Stimulated activated CD8-positive, alpha-beta memory T cell treated with anti-CD3 and anti-CD28 coated beads, Interleukin-7, amount 100 ng/mL, for 1 hour (primary cell): ENCODE measurements at places on chromosomes 4 and X.

DNA sequence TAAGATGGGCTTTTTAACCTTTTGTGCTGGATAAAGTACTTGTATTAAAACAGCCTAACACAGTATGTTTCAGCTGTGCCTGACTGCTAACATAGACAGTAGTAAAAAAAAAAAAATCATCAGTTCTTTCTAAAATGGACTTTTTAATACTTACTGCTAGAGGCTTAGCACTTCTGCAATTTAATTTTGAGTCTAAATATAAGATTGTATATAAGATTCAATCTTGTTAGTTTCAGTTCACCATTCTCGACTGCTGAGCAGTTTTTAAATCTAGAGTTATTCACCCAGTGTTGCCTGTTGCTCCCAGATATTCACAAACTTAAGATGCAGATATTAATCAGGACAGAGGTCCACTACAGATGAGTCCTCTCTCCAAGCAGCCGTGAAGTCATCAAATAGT lies 6.8 kb downstream of the PLA2G12A start:
- no peak for DNase-seq

DNA sequence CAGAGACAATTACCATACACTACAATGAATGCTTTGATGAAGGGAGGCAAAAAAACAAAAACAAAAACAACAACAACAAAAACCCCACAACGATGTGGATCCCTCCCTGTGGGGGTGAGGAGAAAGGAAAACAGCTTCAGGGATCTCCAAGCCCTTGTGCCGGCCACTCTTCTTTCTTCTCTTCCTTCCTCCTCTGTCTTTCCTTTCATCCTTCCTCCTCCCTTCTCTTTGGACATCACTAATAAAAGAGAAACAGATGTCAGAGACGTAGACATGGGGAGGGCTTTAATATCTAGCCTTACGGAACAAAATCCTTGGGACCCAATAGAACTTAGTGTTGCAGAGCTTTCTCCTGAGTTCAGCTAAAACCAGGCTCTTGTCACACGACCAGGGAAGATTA lies 18.8 kb upstream of the STX18 start:
- DNase-seq = no peak

- no peak for DNase-seq
These were observed 125.4 kb downstream of the PDLIM5 start for GRCh38 chr4:94577136-94577535.

DNA sequence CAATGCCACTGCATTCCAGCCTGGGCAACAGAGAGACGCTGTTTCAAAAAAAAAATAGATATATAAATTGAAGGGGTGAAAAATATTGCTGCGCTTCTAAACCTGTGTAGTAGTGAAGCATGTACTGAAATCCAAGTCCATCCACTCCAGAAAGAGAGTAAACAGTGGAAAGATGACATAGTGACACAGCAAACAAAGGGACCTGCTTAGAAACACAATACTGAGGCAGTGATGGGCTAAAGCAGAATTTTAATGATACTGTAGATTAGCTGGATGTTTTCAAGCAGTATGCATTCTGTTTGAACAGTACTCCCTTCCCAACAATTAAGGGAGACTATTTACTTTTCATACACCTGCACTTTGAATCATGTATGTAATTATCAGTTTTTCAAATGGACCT lies 42.5 kb downstream of the TFDP3 start:
- no peak for DNase-seq

DNA sequence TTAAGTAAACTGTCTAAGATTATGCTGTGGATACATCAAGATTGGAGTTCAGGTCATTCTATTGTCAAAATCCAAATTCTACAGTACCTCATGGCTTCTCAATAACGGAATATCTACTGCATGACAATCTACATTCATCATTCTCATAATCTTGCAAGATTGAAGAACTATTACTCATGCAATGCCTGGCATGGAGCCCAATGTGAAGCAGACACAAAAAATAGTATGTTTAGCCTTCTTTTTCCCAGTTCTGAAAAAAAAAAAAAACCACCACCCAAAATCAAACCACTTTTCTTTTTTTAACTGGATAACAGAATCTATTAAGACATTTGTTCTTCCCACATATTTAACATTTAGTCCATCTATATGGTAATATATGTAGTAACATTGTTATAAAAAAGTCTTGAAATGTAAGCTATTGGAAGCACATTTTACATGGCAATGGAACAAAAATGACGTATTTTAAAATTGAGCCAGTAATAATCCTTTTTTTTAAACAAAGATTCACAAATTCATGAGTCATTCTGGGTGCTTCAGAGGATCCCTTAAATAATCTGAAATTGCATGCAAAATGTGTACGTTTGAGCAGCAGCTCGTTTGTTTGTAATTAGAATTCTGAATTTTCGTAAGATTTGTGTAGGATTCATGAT lies 232.2 kb upstream of the FMR1 start:
- DNase-seq = no peak

GRCh38 chrX:37509349-37509748 lies 62.1 kb upstream of the LANCL3 start:
- DNase-seq = no peak

GRCh38 chr4:85818700-85819099 lies 343.8 kb downstream of the ARHGAP24 start:
- DNase-seq = no peak

GRCh38 chrX:24235084-24235710 lies 78.7 kb downstream of the SUPT20HL2 start:
- DNase-seq = no peak

GRCh38 chrX:97374266-97374665 lies 490.6 kb downstream of the RPA4 start:
- no peak for DNase-seq

GRCh38 chr4:177444911-177445736 lies 2.9 kb upstream of the AGA start:
- no peak for DNase-seq

DNA sequence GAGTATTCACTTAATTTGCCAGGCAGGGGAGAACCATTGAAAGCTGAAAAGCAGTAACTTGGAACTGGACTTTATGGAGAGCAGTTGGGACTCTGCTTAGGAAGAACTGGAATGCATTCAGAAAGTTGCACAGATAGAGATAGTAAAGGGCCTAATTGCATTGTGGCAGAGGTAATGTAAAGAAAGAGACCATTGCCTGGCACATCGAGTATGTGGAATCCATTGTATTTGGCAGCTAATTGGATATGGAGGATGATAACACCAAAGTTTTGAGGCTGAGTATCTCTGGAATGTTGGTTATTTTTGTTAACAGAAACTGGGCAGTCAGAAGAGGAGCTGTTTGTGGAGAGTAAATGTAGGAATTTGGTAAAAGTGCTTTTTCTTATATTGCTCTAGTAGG lies 169.9 kb downstream of the BMPR1B start:
- DNase-seq = no peak

DNA sequence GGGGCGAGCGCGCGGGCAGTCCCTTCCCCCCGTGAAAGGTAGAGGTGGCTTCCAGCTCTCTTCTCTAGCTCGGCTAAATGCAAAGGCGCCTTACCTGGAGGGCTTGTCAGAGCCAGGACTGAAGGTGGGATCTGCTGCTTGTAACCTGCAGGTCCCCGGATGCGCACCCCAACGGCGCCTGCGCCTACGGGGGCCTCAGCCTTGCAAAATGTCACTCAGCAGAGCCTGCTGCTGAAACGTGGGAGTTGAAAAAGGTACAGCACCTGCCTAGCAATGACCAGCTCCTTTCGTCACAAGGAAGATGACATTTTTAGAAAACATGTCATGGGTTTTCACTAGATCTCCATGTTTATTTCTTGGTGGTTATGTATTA lies 583 bp downstream of the ABHD18 start:
- DNase-seq = peak; percentile 41

DNA sequence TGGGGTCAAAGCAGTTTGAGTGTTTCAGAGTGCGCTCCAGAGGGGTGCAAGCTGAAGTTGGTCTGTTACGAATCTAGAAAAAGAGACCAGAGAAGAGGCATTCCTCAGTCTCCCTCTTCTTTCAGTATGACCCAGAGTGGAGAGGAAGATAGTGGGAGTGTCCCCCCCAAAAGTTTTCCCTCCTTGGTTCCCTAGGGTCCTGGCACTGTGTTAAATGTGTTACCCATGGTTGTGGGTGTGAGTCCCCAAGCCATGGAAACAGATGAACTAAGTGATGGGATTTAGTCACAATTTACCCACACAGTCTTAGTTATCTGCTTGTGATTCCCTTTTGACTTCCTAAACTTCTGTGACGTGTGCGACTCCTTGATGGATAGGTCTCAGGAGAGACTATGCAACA lies 27.0 kb upstream of the NAF1 start:
- DNase-seq = no peak

DNA sequence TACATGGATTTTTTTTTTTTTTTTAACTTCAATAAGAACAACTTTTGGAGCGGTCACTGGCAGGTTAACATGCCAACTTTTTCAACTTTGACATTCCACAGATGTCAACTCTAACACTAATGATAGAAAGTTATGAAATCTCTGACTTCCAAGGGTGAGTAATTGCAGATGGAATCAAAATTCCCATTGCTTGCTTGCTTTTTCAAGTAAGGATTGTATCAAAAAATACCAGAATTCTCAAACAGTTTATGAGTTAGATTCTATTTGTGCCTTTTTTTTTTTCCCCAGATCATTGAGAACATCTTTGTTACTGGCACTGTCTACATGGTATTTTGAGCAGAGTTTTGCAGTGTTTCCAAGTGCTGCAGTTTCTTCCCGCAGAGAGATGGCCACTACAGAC lies 50.3 kb upstream of the OTUD4 start:
- DNase-seq = no peak

DNA sequence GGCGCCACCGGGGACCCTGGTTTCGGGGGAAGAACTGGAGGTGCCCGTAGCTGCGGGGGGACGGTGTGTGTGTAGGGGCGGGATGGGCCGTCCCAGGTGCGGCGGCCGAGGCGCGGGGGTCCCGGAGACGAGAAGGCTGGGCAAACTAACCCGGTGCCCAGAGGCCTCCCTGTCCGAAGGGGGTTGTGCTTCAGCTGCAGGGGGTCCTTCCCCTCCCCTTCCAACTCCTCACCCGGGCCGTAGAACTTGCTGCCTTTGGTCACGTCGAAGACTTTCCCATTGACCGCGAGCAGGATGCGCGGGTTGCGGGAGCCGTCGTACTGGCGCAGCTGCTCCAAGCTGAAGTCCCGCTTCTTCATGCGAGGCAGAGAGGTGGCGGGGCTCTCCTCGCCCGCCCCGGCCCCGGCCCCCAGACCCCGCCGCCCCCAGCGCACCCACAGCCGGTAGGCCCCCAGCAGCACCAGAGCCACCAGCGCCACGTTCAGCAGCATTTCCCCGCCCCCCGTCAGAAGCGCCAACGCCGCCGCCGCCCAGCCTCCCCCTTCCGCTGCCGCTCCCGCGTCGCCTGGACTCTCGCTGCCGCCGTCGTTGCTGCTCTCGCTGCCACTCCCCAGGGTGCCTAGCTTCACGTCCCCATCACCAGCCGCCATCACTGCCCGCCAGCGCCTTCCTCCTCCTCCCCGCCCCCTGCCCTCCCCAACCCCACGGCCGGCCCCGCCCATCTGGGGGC lies at the start of gene PGRMC2:
TSS of gene PGRMC2 (minus strand) at position 673 of the 730 bp plus-strand sequence. CDS start at position 650, 23 bp downstream.
- DNase-seq = no peak

DNA sequence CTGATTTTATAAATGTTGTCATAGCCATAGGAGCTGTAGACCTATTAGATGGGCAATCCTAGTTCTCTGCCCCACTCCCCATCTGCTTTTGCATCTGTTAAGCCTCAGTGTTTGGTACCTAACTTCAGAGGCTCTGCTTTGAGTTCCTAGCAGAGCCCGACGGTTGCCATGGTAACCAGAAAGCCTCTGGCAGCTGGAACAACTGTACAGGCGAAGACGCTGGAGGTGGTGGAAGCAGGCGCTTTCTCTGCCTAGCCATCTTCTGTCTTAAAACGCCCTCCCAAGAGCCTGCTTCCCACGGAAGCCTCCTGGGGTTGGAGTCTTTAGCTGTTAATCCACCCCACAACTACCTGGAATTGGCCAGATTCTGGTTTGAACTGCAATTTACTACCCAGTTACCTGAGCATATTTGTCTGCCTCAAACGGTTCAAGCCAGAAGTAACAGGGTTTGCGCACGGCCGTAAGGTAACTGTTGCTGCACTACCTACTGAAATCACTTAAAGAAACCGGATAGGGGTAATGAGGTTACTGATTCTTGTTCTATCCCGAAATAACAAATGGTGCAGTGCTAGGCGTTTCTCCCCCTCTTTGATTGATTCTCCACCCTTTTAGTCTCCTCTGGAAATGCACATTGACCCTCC lies 1.0 kb upstream of the GABRG1 start:
- no peak for DNase-seq

- DNase-seq = no peak
These were observed 36.8 kb downstream of the FABP2 start for GRCh38 chr4:119284876-119285780.

GRCh38 chrX:132677233-132677716 lies 188.4 kb upstream of the MBNL3 start:
- DNase-seq = no peak

GRCh38 chrX:66638591-66639500 lies at the start of gene EDA2R:
Gene EDA2R (minus strand): TSS chrX:66639078. CDS start chrX:66616020, 23,058 bp downstream.
- DNase-seq = no peak

GRCh38 chrX:40172401-40173142 lies 74.8 kb upstream of the BCOR start:
- no peak for DNase-seq

DNA sequence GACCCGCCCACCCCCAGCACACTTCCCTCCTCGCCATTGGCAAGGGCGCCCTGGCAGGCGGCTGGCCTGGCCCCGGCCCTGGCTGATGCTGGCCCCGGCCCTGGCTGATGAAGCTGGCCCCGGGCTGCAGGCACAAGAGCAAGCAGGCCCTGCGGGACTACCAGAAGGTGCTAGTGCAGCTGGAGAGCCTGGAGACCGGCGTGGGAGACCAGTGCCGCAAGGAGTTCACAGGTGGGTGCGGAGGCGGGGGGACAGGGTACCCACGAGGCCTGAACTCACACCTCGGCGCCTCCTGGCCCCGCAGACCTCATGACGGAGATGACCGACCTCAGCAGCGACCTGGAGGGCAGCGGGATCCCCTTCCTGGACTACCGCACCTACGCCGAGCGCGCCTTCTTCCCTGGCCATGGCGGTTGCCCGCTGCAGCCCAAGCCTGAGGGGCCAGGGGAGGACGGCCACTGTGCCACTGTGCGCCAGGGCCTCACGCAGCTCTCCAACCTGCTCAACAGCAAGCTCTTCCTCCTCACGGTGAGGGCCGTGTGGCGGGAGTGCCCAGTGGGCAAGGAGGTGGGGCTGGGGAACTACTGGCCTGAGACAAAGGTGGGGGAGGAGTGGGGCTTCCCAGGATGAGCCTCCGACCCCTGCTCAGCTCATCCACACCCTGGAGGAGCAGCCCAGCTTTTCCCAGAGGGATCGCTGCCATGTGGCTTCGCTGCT lies 6.1 kb upstream of the SRPK3 start:
- DNase-seq = no peak

- no peak for DNase-seq
These were observed 30.2 kb downstream of the GPRIN3 start for GRCh38 chr4:89277412-89277811.

DNA sequence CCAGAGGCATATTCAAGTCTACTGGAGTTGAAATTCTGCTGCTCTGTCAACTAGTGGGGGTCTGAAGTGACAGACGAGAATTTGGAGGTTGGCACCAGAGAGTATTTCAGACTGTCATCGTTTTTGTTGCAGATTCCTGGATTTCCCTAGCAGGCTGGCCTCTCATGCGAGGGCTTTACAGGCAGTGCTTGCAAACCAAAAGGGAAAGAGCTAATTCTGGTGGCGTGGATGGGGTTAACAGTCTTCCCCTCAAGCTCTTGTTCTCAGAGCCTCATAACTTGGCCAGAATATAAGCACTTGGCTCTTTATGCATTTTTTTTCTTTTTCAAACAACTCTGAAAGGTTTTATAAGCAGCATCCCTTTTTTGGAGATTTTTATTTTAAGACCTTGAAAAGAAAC lies at the start of gene SPARCL1:
TSS of gene SPARCL1 (minus strand) at position 190 of the 400 bp plus-strand sequence. CDS start 29,802 bp downstream, outside the sequence.
- no peak for DNase-seq
